ENCODE measurements at places on chromosomes 6 and 20. TPM values are rescaled to one million over a fixed set of nuclear protein-coding genes. Genes with fewer than 3 reads are reported as not detected.

DNA sequence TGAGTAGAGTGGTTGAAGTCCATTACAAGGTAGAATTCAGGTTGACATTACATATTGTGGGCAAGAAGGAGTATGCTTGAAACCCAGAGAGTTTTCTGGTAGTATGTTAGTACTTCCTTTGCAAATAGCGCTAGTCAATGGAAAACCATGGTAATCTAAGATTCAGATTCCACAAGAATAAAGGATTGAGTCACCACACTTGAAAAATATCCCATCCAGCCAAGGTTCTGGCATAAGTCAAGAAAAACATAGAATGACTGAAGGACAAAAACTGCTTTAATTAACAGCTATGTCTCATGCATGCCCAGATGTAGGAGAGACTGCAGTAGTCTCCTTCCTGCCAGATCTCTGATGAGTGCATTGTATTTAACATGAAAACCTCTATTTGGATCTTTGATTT is 469.8 kb downstream of the BMP2 start:
- no peak for DNase-seq
- no peak overlapping the region for H3K4me3 ChIP-seq
- H3K27me3 ChIP-seq, result no peaks in the 10 kb centered on the region
- no peaks in the 10 kb centered on the region for H3K4me1 ChIP-seq

The NXT1 gene
- total RNA-seq, result 5.4 TPM

- H3K27me3 ChIP-seq, result no peaks in the 10 kb centered on the region
- no peaks in the 10 kb centered on the region for H3K4me1 ChIP-seq
- H3K4me3 ChIP-seq, result no peak overlapping the region
- no peak overlapping the region for H3K27ac ChIP-seq
- no peak for DNase-seq
- H3K36me3 ChIP-seq, result peaks cover 35% of the 10 kb centered on the region
Observed at GRCh38 chr6:158311193-158311592, 1.1 kb upstream of the TULP4 start.

- no peaks in the 10 kb centered on the region for H3K36me3 ChIP-seq
- DNase-seq, result no peak
- H3K27ac ChIP-seq, result no peak overlapping the region
- H3K4me3 ChIP-seq, result no peak overlapping the region
- no peaks in the 10 kb centered on the region for H3K27me3 ChIP-seq
Observed at GRCh38 chr6:34912715-34913464, 23.8 kb downstream of the ANKS1A start.

The LY6G6C gene
- not detected for total RNA-seq

The ALDH5A1 gene
- 25.6 TPM for total RNA-seq

The PRR18 gene
- not detected for total RNA-seq

GRCh38 chr6:33914645-33915044 is 110.8 kb upstream of the MLN start:
- H3K27me3 ChIP-seq, result no peaks in the 10 kb centered on the region
- H3K4me3 ChIP-seq, result no peak overlapping the region
- DNase-seq, result no peak
- H3K36me3 ChIP-seq, result no peaks in the 10 kb centered on the region

The SLC17A3 gene
- not detected for total RNA-seq

- no peak overlapping the region for H3K4me3 ChIP-seq
- no peaks in the 10 kb centered on the region for H3K27me3 ChIP-seq
- H3K27ac ChIP-seq, result no peak overlapping the region
Observed at GRCh38 chr6:26493258-26493657, 6.8 kb upstream of the BTN1A1 start.

- no peaks in the 10 kb centered on the region for H3K36me3 ChIP-seq
- H3K4me3 ChIP-seq, result no peak overlapping the region
- no peak overlapping the region for H3K27ac ChIP-seq
- no peak for DNase-seq
- H3K4me1 ChIP-seq, result no peaks in the 10 kb centered on the region
Observed at GRCh38 chr20:46509523-46509922, 3.8 kb downstream of the ZNF334 start.

The MCCD1 gene
- not detected for total RNA-seq

All from Peyer's patch (tissue), 4 donors.